Stimulated activated CD8-positive, alpha-beta memory T cell treated with anti-CD3 and anti-CD28 coated beads, Interleukin-15, amount 100 ng/mL, for 24 hours (primary cell): ENCODE measurements at places on chromosomes 16 and 17.

DNA sequence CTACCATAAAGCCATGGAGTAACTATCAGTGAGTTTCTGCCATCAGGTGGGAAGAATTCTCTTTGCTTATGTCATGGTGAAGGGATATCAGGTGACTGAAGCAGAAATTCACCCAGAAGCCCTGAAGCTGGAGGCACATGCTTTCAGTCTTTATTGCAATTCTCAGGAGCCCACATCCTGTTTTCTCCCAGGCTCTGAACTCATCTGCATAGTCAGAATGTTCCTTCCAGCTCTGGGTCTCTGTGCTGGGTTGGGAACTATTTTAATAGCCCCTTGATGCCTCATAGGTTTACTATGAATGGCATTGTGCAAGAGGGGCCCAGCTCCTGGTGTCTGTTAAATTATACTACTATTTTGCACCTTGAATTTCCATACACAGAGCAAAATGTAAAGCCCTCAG lies 198.4 kb upstream of the SOX9 start:
- DNase-seq, result no peak

GRCh38 chr16:67053767-67054334 lies 24.9 kb downstream of the CBFB start:
- DNase-seq, result no peak

- no peak for DNase-seq
Measured at GRCh38 chr17:79435296-79435695, 175.6 kb downstream of the RBFOX3 start.

GRCh38 chr17:35390156-35390555 lies 16.7 kb upstream of the SLFN11 start:
- no peak for DNase-seq

GRCh38 chr16:4053301-4053845 lies 62.9 kb downstream of the ADCY9 start:
- no peak for DNase-seq
